Cerebellar cortex (tissue), 1 donor: ENCODE measurements at places on chromosomes 7 and 10.

- DNase-seq = peak; percentile 17
Observed at GRCh38 chr7:53476566-53476965, 441.1 kb downstream of the POM121L12 start.

- DNase-seq = no peak
Observed at GRCh38 chr10:92789067-92789466, 59.3 kb upstream of the EXOC6 start.

DNA sequence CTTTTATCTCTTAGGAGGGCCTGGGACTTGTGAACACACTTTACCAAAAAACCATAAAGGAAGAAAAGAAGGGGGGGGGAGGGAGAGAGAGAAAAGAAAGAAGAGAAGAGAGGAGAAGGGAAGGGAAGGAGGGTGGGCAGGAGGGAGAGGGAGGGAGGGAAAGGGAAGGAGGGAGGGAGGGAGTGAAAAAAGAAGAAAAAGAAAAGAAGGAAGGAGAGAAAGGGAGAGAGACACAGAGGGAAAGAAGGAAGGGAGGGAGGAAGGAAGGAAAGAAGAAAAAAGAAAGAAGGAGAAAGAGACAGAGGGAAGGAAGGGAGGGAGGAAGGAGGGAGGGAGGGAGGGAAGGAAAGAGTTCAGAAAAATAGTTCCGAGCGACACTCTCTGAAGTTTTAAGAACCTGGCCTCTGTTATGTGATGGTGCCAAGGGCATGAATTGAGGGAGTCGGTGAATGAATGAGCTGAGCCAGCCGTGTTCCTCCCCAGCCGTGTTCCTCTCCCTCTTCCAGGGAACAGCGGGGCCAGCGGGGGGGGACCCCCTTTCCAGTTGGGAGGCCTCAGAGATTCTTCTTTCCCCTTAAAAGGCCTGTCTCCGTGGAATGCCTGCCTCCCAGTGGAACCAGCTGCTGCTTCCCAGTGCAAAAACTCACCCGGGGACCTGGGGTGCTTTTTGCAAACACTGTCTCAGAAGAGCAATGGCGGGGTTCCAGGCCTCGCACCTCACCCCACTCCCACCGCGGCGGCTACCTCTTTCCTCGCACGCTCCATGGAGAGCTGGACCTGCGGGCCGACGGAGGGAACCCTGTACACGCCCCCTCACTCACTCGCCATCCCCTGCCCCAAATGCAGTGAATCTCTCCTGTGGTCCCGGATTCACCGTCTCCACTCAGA lies 84.1 kb downstream of the FOXL3 start:
- DNase-seq = no peak

- DNase-seq = peak; percentile 16
Observed at GRCh38 chr10:119343011-119343601, 135.7 kb downstream of the GRK5 start.

- DNase-seq = no peak
Observed at GRCh38 chr10:86968271-86968993, at the start of gene ADIRF. ADIRF (plus strand) TSS chr10:86968482; CDS start chr10:86968545, 63 bp downstream.

- DNase-seq = peak; percentile 57
Observed at GRCh38 chr7:26091933-26092332, 60.1 kb upstream of the NFE2L3 start.

DNA sequence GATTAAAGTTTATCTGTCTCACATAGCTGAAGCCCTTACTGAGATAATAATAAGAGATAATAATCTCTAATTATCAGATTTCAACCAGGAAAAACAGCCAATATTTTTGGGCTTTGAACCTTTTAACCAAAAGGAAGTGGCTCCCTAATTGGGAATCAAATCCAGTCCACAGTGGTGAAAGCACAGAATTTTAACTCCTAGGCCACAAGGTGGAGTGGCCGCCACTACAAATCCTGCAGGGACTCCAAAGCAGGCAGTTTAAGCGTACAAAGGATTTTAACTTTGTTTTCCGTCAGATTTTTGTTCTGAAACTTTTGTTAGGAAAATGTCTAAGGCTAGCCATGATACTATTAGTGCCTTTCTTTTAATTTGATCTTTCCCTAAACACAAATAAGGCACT lies 99.6 kb upstream of the CCNY start:
- DNase-seq = peak; percentile 14

DNA sequence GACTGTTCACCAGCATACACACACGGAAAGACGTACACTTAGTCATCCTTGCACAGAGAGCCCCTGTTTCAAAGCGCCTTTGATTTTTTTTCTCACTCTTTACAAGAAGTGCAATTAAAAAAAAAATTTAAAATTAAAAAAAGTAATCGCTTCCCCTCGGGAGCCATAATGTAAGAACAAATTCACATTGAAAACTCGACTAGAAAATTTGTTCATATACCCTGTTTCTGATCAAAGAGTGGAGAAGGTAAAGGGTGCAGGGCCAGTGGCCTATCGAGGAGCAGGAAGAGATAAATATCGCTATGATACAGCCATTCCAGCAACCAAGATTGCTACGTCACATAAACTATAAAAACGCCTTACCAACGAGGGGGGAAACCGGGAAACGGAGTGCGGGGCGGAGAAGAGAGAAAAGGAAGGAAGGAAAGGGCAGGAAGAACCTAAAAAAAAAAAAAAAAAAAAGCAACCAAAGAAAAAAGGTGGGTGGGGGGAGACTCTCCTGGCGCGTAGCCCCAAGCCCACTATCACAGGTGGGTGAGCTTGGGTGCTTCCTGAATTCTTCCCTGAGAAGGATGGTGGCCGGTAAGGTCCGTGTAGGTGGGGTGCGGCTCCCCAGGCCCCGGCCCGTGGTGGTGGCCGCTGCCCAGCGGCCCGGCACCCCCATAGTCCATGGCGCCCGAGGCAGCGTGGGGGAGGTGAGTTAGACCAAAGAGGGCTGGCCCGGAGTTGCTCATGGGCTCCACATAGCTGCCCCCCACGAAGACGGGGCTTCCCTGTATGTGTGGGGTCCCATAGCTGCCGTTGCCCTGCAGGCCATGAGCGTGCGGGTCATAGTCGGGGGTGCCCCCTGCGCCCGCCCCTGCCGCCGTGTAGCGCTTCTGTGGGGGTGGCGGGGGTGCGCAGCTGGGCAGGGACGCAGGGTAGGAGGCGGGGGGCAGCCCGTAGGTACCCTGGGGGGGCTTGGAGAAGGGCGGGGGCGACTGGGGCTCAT lies 5.2 kb upstream of the HOXA2 start:
- no peak for DNase-seq

DNA sequence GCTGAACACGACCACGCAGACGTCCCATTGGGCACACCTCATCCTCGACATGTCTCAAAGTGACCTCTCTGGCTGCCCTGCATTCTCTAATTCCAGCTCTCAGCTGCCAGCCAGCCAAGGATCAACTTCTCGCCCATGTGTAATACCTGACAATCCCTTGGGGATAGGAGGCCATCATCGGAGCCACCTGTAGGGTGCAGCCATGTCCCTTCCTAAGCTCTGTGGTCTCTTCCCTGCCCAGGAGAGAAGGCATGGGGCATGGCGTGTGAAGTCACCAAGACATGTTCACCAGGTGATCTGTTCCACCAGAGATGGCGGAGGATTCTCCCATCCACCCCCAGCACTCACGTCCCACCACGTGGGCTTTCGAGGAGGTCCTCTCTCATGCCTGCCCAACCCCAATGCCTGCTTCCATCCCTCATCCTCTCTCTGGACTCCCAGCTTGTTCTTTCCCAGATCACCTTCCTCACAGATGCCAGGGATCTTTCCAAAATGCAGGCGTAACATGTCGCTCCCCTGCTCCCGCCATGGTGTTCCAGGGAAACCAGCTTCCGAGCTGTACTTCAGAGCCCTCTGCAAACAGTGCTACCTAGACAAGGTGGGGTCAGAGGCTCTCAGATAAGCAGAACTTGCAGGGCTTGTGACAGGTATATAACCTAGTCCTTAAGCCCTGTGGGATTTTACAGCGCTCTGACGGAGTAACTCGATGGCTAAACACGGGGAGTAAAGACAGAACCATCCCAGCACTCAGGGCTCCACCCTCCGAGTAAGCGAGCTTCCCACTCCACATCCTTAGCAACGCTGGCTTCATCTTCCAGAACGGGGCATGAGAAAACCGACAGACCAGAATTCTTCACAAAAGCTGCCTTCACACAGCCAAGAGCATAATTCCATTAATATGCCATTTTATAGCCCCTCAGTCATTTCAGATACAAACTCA lies 41.1 kb downstream of the BRI3 start:
- DNase-seq = no peak

GRCh38 chr7:88664630-88665233 lies 94.8 kb upstream of the ZNF804B start:
- DNase-seq = no peak

- no peak for DNase-seq
Observed at GRCh38 chr7:16268821-16269768, 152.2 kb downstream of the CRPPA start.

DNA sequence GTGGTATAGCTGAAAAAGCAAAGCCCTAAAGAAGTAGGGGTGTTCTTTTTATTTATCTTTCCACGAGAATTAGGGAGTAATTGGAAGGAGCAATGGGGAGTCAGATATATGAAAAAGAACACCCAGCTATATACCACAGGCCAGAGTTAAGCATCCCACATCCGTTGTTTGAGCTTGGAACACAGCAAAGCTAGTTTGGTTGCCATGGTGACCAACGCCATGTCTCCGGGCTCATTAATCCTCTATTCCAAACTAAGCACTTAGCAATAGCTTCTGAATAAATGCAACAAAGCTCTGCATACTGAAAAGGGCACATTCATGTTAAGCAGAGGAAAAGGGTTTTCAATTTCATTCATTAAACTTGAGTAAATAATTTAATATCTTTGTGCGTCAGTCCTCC lies 23.5 kb downstream of the ASB4 start:
- no peak for DNase-seq

DNA sequence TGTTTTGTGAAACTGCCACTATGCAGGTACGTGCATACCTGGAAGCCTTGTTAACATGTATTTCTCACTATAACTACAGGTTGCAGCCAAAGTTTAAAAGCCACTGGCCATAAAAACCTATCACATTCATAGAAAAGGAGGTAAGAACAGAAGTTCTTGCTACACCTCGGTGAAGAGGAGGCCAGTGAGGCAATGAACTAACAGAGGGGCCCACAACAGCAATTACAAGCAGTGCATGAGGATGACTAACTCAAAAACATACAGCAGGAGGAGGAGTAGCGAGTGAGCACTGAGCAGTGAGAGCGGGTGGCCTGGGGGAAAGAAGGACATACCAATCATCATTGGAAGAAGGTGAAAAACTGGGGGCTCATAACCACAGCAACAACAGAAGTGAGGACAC lies 51.6 kb downstream of the NUDCD3 start:
- no peak for DNase-seq

- DNase-seq = no peak
Observed at GRCh38 chr10:34193931-34194626, 621.0 kb downstream of the PARD3 start.

DNA sequence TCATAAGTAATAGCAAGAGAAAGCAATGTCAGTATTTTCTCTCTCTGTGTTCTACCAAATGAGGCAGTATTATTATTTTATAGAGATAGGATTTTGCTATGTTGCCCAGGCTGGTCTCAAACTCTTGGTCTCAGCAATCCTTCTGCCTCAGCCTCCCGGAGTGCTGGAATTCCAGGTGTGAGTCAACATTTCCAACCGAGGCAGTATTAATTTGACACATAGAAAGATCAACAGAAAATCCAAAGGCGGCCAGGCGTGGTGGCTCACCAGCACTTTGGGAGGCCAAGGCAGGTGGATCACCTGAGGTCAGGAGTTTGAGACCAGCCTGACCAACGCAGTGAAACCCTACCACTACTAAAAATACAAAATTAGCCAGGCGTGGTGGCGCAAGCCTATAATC lies 71.8 kb downstream of the SMURF1 start:
- DNase-seq = no peak

DNA sequence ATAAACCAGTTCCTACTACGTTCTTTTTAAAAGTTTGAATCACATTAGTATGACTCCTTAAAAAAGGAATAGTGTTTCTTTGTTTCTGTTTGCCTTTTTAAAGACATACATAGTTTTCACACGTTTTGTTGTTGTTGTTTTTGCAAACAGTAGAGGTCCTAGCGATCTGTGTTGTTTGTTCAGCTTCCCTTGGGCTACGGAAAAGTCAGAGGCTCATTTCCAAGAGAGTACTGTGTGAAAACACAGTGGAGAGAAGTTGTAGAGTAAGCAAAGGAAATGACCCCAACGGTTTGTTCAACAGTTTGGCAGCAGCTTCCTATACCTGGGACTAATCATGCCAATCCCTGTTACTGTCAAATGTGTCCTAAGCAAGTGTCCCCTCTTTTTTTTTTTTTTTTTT lies 87.1 kb upstream of the STEAP1 start:
- DNase-seq = no peak

DNA sequence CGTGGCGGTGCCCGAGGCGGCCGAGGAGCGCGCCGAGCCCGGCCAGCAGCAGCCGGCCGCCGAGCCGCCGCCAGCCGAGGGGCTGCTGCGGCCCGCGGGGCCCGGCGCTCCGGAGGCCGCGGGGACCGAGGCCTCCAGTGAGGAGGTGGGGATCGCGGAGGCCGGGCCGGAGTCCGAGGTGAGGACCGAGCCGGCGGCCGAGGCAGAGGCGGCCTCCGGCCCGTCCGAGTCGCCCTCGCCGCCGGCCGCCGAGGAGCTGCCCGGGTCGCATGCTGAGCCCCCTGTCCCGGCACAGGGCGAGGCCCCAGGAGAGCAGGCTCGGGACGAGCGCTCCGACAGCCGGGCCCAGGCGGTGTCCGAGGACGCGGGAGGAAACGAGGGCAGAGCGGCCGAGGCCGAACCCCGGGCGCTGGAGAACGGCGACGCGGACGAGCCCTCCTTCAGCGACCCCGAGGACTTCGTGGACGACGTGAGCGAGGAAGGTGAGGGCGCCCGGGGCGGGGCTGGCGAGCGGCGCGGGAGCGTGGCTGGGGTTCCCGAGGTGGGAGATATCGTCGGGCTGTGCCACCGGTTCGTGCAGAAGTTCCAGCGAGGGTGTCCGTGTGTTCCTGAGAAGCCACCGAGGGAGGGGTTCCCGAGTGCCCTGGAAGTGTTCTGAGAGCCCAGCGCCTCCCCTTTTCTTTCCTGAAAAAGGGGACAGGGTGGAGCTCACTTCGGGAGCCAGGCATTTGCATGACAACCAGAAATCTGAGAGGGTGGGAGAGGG lies 495 bp downstream of the EIF3B start:
- DNase-seq = no peak

GRCh38 chr10:121891103-121891502 lies 36.7 kb downstream of the ATE1 start:
- DNase-seq = no peak
